ENCODE measurements at places on chromosomes 12 and 14.
A peak's percentile ranks its signal among the peaks of the same experiment; 100 is the strongest.

DNA sequence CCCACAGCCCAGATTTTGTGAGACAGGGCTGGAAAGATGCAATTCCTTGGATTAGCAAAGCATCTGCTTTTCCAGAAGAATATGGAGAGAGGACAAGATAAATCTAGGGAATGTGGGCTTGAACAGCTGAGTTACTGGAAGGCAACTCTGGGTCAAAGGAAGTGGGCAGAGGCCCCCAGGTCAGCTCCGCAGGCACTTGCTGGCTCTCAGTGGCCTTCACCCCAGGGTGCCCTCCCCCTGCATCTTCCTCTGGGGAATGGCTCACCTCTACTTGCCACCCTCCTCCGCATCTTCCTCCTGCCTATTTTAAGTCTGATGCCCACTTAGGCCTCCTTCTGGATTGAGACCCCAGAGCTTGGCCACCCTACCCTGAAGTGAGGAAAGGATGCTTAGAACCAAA is 10.5 kb upstream of the PNMA1 start:
- DNase-seq, result no peak

DNA sequence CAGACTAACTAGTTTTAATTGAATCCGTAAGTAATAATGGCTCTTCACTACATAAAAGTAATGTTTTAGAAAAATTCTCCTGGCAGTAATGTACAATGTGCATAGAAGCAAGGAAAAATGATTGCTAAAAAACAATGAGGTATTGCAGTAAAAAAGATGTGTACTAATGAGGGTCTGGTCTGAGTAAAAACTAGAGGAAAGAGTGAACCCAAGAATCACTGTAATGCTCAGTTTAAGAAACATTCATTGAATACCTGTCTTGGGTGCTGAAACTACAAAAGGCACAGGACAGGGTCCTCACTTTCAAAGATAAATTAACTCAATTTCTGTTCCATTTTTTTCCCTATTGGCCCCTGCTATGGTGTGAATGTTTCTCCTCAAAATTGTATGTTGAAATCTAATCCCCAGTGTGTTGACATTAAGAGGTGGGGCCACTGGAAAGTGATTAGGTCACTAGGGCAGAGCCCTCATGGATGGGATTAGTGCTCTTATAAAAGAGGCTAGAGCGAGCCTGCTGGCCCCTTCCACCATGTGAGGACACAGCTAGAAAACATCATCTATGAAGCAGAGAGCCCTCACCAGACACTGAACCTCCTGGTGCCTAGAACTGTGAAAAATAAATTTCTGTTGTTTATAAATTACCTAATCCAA is 51.6 kb downstream of the RPS6KA5 start:
- DNase-seq, result no peak

DNA sequence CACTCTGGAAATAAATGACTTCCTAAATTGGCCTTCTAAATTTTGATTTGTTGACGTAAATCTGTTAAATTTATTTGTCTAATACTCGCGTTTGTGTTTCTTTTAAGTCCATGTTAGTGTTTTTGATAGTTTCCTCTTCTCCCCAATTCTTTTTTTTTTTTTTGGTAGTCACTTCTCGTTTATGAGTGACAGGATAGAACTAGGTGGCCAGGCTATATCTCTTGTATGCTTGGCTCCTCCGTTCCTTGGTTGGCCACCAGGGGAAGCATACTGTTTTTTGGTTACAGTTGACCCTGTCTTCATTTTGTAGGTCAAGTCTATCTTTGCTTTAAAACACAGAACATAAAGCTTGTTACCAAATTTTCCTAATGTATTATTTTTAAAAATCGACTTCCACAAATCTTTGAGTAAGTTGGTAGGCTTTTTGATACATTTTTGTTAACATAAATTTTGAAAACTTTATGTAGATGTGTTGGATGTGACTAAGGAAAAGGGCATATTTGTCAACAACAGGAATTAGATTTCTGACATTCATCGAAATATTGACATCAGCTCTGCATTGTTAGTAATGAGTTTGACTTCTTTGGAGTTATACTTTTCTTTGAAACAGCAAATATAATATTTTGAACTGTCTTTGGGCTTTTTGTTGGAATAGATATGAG is 2.2 kb downstream of the RCOR1 start:
- DNase-seq, result peak; percentile 70

- DNase-seq, result no peak
Observed at GRCh38 chr14:76957224-76957891, 71.2 kb downstream of the IRF2BPL start.

- peak; percentile 93 for DNase-seq
Observed at GRCh38 chr12:52372216-52373154, 5.2 kb upstream of the KRT85 start.

GRCh38 chr12:103392722-103393121 is 103.0 kb downstream of the C12orf42 start:
- DNase-seq, result no peak

GRCh38 chr14:27392153-27392552 is 794.3 kb upstream of the NOVA1 start:
- peak; percentile 60 for DNase-seq

GRCh38 chr12:43764528-43764927 is 5.8 kb downstream of the IRAK4 start:
- DNase-seq, result no peak

Data from cardiac fibroblast (primary cell).